Activated CD8-positive, alpha-beta memory T cell treated with anti-CD3 and anti-CD28 coated beads for 24 hours (primary cell): ENCODE measurements at places on chromosomes 3 and 15.
A peak's percentile ranks its signal among the peaks of the same experiment; 100 is the strongest.

GRCh38 chr15:73991726-73992593 lies at the start of gene STOML1:
Gene STOML1 (minus strand): TSS chr15:73992295. CDS start chr15:73992223, 72 bp downstream.
- peak; percentile 99 for DNase-seq

DNA sequence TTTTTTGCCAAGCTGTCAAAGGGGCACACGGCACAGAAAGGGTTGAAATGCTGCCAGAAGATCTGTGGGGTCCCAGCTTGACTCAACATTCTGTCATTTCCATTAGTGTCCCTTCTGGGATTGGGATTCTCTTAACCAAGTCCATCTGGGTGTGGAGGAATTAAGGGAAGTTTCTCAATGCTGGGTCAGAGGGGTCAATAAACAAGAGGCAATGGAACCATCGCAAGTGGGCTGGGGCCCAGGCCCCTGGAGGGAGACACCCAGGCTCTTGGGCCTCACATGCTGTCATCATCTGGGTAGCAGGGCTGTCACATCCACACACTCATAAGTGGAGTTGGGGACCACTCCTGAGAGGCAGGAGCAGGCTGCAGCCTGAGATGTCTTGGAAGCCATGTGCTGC lies 8.1 kb upstream of the APOD start:
- no peak for DNase-seq

DNA sequence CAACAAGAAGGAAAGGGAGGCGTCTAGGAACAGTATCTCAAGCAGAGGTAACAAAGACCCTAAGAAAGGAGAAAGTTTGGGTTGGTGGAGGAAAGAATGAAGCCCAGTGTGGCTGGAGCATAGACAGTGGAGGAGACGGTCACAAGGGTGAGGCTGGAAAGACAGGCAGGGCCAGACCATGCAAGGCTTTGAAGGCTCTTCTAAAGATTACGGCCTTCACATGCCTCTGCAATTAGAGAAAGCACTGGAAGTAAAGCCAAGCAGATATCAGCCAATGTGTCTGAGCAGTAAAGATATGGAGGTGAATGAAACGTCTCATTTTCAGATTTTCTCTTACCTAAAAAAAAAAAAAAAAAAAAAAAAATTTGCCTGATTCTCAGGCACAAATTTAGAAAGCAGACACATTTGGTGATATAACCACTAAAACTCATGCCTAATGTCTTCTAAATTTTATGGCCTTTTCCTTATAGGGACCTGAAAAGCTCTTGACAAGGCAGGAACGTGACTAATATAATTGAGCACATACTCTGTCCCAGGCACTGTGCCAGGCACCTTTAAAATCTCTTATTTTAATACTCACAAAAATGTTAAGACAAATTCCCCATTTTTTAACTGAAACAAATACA lies 184.1 kb downstream of the MECOM start:
- DNase-seq: no peak

DNA sequence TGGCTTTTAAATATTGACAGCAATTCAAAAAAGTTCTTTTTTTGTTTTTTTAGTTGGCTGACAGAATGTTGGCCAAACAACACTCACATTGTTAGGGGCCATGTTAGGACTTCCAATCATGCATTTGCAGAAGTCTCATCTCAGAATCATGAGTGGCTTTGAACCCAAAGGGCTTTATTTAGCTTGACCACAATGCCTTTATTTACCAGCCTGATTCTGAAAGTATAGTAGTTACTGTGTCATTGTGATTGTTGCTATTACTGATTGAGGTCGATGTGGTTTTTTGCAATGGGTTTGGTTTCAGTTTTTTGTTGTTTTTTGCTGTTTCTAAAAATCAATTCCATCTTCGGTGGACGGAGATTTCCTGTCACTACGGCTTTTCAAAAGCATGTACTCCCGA lies 7.2 kb downstream of the GLDN start:
- DNase-seq: no peak
